ENCODE measurements at places on chromosomes 6 and 20. TPM values are rescaled to one million over a fixed set of nuclear protein-coding genes. Genes with fewer than 3 reads are reported as not detected.

DNA sequence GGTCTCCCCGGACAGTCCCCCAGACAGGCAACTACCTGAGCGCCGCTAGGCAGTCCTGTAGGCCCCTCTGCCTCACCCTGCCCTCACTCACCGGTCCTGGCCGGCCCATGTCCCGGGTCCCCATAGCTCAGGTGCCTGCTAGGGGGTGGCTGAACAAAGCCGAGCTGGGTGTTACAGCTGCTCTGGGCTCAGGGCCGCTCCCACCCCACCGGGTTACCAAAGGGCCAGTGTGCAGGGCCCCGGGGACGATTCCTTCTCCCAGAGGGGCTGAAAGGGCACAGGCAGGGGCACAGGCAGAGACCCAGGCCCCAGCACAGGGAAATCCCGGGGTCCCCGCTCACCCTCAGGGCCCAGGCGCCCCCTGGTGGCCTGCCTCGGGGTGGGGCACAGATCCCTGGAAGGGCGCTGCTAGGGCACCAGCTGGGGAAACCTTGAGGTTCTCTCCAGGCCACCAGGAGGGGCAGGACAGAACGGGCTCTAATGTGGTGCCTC is 118.4 kb downstream of the GRM4 start:
- H3K4me3 ChIP-seq = no peak overlapping the region
- peak; percentile 64 for DNase-seq
- no peaks in the 10 kb centered on the region for H3K36me3 ChIP-seq
- H3K4me1 ChIP-seq = no peaks in the 10 kb centered on the region

- no peaks in the 10 kb centered on the region for H3K36me3 ChIP-seq
- H3K4me1 ChIP-seq = no peaks in the 10 kb centered on the region
- H3K4me3 ChIP-seq = no peak overlapping the region
- H3K27ac ChIP-seq = no peak overlapping the region
- no peak for DNase-seq
These were observed 70.2 kb upstream of the ENPP5 start for GRCh38 chr6:46240866-46241565.

DNA sequence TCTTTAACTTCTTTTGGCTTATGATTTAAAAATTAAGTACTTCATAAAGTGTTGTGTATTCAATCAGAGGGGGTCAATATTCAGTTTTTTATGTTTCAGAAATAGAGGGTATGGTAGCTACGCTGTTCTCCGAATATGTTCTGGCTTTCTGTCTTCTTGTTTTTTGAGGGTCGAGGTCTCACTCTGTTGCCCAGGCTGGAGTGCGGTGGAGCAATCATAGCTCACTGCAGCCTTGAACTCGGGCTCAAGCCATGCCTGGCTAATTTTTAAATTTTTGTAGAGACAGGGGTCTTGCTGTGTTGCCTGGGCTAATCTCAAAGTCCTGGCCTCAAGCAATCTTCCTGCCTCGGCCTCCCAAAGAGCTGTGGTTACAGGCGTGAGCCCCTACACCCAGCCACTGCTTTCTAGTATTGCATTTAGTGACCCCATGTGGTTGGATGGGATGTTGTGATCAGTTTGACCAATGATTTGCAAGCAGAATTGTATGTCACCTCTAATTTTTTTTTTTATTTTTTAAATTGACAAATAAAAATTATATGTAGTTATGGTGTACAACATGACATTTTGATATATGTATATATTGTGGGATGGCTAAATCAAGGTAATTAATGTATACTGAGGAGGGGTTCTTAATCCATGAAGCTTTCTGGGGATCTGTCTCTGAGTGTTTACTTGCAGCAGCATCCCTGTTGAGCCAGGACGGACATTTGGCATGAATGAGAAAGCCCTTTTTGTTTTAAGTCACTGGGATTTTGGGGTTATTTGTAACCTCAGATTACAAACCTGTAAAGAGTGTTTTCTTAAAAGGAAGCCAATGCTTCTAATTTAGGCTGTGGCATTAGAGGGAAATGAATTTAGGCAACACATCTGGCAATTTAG is 38.5 kb upstream of the DEK start:
- no peaks in the 10 kb centered on the region for H3K36me3 ChIP-seq
- H3K4me3 ChIP-seq = no peak overlapping the region
- no peak for DNase-seq
- H3K27me3 ChIP-seq = no peaks in the 10 kb centered on the region

GRCh38 chr20:33438481-33438880 is 5.1 kb downstream of the SNTA1 start:
- no peaks in the 10 kb centered on the region for H3K36me3 ChIP-seq
- peaks cover 6% of the 10 kb centered on the region for H3K4me1 ChIP-seq
- no peak overlapping the region for H3K4me3 ChIP-seq
- H3K27ac ChIP-seq = no peak overlapping the region
- DNase-seq = no peak
- H3K27me3 ChIP-seq = no peaks in the 10 kb centered on the region

- H3K36me3 ChIP-seq = no peaks in the 10 kb centered on the region
- H3K4me1 ChIP-seq = no peaks in the 10 kb centered on the region
- no peak for DNase-seq
- no peak overlapping the region for H3K27ac ChIP-seq
These were observed 539.6 kb upstream of the NOX3 start for GRCh38 chr6:155995281-155995680.

Gene RAET1G
- total RNA-seq = not detected

GRCh38 chr6:150494241-150494640 is 105.4 kb upstream of the PLEKHG1 start:
- no peak overlapping the region for H3K27ac ChIP-seq
- no peaks in the 10 kb centered on the region for H3K4me1 ChIP-seq
- H3K36me3 ChIP-seq = no peaks in the 10 kb centered on the region
- H3K27me3 ChIP-seq = no peaks in the 10 kb centered on the region
- H3K4me3 ChIP-seq = no peak overlapping the region

Gene PACRG
- 1.6 TPM for total RNA-seq

Gene OR2J3
- not detected for total RNA-seq

DNA sequence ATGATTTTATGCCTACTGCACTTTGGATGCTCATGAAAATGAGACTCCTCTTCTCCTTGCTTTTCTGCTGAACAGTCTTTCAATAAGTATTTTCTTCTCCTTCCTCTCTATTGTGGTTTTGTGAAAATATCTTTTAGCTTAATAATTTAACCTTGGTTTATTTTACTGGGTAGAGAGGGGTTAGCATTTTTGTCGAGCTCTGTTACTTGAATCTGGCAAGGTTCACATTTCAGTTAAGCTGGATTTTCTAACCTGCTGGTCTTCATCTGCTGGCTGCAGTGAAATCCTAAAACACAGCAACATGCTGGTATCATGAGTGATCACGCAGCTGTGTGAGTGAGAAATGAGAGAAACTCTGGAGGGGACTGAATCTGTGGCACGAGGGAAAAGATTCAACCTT is 222.7 kb upstream of the NOX3 start:
- no peaks in the 10 kb centered on the region for H3K4me1 ChIP-seq
- H3K27me3 ChIP-seq = no peaks in the 10 kb centered on the region
- no peak overlapping the region for H3K4me3 ChIP-seq
- no peak overlapping the region for H3K27ac ChIP-seq
- H3K36me3 ChIP-seq = no peaks in the 10 kb centered on the region

GRCh38 chr20:60800185-60800584 is 451.9 kb upstream of the CDH4 start:
- H3K27me3 ChIP-seq = no peaks in the 10 kb centered on the region
- no peak for DNase-seq
- H3K36me3 ChIP-seq = no peaks in the 10 kb centered on the region
- no peak overlapping the region for H3K4me3 ChIP-seq

DNA sequence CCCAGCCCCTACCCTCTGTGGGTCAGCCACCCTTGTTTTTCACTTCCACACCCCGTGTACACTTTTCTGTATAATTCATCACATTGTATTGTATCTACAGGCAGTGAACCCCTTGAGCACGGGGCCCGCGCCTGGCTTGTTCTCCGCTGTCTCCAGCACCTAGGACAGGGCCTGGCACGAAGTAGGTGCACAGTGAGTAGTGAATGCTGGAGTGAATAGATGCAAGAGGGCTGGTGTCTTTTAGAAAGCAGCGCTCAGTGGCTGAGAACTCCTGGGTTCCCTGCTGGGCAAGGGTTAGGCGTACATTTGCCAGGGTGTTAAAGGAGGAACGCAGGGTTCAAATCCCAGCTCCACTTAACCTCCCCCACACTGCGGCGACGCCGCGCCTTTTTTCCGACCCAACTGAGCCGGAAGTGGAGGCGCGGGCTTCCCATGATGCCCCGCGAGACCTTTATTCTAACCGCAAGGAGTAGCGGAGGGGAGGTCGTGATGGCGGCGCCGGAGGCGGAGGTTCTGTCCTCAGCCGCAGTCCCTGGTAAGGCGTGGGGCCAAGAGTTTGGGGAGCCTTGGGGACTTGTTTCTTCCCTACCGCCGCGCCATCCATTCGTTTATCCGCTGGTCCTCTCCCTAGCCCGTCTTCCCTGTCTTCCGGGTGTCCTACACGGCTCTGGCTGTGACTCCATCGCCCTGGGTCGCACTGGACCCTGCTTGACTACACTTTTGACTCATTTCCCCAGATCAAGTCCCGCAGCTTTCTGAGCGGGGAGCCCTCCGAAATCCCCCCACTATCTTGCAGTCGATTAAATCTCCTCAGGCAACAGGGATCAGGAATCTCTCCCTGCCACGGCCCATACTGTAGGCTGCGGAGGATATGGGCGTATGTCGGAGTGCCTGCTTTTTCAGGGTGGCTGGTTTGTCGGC is at the start of gene MAD2L1BP:
TSS of gene MAD2L1BP (plus strand) at position 454 of the 921 bp plus-strand sequence. CDS start at position 490, 36 bp downstream.
- peak within 1 kb of the TSS; percentile 87 for H3K27ac ChIP-seq
- peak within 1 kb of the TSS; percentile 91 for H3K4me3 ChIP-seq
- H3K27me3 ChIP-seq = no peaks in the 10 kb centered on the region
- peak; percentile 84 for DNase-seq
- peaks cover 28% of the 10 kb centered on the region for H3K4me1 ChIP-seq
- peaks cover 8% of the 10 kb centered on the region for H3K36me3 ChIP-seq

- no peaks in the 10 kb centered on the region for H3K27me3 ChIP-seq
- no peak overlapping the region for H3K4me3 ChIP-seq
- DNase-seq = no peak
- H3K36me3 ChIP-seq = no peaks in the 10 kb centered on the region
- H3K27ac ChIP-seq = no peak overlapping the region
- H3K4me1 ChIP-seq = no peaks in the 10 kb centered on the region
These were observed 29.3 kb upstream of the KIF13A start for GRCh38 chr6:18016698-18017097.

Gene SOX18
- not detected for total RNA-seq

GRCh38 chr6:167092672-167093339 is 30.1 kb upstream of the CCR6 start:
- no peaks in the 10 kb centered on the region for H3K36me3 ChIP-seq
- H3K4me3 ChIP-seq = no peak overlapping the region
- peaks cover 38% of the 10 kb centered on the region for H3K4me1 ChIP-seq
- H3K27me3 ChIP-seq = no peaks in the 10 kb centered on the region
- DNase-seq = no peak

Gene ADAT2
- 19.4 TPM for total RNA-seq

- peaks cover 87% of the 10 kb centered on the region for H3K36me3 ChIP-seq
- H3K27me3 ChIP-seq = no peaks in the 10 kb centered on the region
- no peak overlapping the region for H3K27ac ChIP-seq
- no peak for DNase-seq
- H3K4me3 ChIP-seq = no peak overlapping the region
- H3K4me1 ChIP-seq = no peaks in the 10 kb centered on the region
These were observed 84.4 kb downstream of the SERAC1 start for GRCh38 chr6:158083455-158084325.
